SJCRH30 (cell line): ENCODE measurements at places on chromosomes 5 and 9. TPM values are rescaled to one million over a fixed set of nuclear protein-coding genes. Genes with fewer than 3 reads are reported as not detected.

DNA sequence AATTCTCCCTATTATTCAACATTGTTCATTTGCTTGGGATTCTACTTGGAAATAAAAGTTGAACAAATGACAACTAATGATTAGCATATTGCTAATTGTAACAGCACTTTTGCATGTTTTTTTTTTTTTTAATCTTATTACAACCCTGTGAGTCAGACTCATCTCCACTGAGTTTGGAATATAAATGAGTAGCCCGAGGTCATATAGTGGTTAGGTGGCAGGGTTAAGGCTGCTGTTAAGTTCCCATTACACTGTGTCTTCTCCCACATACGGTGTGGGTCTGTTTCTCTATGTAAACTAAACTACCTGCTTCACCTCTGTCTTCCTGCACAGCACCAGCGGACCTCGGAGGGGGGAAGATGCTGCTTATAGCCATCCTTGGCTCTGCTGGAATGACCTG lies 92.4 kb downstream of the EQTN start:
- H3K4me3 ChIP-seq, result no peak overlapping the region
- H3K36me3 ChIP-seq, result no peaks in the 10 kb centered on the region
- H3K27me3 ChIP-seq, result no peaks in the 10 kb centered on the region
- no peaks in the 10 kb centered on the region for H3K4me1 ChIP-seq
- DNase-seq, result no peak

DNA sequence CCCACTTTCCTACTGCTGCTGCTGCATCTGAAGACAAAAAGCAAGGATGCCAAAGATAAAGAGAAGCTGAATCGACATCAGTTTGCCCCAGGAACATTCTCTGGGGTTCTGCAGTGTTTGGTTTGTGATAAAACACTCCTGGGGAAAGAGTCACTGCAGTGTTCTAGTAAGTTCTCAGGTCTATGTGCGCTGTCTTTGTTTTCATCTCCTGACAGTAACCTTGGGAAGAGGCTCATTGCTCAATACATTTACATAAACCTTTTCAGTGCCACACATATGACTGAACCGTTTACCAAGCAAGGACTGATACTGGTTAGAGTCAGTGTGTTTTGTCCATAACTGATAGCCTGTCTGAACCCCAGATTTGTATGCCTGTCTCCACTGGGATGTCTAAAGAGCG lies 232.1 kb downstream of the ARHGEF28 start:
- DNase-seq, result no peak
- no peak overlapping the region for H3K27ac ChIP-seq
- no peaks in the 10 kb centered on the region for H3K27me3 ChIP-seq

DNA sequence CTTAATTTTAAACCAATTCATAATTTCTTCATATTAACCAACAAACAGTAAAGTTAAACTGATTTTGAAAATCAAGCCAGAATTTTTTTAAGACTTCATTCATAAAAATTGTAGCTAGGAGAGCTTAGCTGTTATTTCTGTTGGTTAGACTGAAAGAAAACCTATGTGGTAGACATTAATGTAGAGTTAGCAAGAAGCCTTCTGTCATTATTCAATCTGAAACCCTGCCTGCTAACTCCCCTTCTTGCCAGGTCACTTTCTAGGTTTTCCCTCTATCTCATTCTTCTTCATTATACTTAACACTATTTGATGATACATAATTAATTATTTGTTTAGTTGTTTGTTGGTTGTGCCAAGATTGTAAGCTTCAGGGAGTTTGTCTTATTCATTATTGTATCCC lies 304.3 kb upstream of the MEF2C start:
- H3K27ac ChIP-seq, result no peak overlapping the region
- H3K4me3 ChIP-seq, result no peak overlapping the region
- no peaks in the 10 kb centered on the region for H3K36me3 ChIP-seq
- peaks cover 23% of the 10 kb centered on the region for H3K4me1 ChIP-seq
- no peak for DNase-seq

DNA sequence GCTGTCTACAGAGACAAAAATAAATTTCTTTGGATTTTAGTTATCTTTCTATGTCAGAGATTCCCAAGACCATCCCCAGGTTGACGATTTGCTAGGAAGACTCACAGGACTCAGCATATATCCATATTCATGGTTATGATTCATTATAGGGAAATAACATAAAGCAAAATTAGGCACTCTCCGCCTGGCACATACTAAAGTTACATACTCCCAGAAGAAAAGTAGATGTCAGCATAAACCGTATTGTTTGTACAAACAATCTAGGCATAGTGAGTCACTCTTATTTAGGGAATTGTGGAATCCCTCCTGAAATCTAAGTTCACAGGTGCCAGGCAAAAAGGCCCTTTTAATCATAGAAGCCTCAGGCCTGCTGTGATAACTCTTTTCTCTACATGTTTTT lies 62.9 kb downstream of the INSL6 start:
- H3K36me3 ChIP-seq, result no peaks in the 10 kb centered on the region
- H3K27ac ChIP-seq, result no peak overlapping the region
- H3K27me3 ChIP-seq, result no peaks in the 10 kb centered on the region
- no peaks in the 10 kb centered on the region for H3K4me1 ChIP-seq
- H3K4me3 ChIP-seq, result no peak overlapping the region

DNA sequence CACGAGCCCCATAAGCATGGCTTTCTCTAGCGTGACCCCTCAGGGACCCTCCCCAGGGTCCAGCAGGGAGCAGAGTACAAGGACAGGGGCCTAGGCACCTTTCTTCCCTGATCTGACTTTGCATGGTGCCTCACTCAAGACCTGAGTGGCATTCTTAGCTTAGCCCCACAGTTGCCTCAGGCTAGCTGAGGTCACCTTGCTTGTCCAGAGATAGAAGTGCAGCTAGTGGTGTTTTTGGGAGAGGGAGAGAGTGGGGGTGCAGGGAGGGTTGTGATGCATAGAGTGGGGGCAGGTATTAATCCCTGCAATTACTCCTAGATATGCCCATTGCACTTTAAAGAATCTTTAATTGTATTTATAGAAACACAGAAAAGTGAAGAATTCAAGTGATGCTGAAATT lies 8.4 kb upstream of the TRIO start:
- H3K4me3 ChIP-seq, result no peak overlapping the region
- H3K4me1 ChIP-seq, result peaks cover 13% of the 10 kb centered on the region
- H3K27me3 ChIP-seq, result no peaks in the 10 kb centered on the region
- H3K36me3 ChIP-seq, result no peaks in the 10 kb centered on the region

DNA sequence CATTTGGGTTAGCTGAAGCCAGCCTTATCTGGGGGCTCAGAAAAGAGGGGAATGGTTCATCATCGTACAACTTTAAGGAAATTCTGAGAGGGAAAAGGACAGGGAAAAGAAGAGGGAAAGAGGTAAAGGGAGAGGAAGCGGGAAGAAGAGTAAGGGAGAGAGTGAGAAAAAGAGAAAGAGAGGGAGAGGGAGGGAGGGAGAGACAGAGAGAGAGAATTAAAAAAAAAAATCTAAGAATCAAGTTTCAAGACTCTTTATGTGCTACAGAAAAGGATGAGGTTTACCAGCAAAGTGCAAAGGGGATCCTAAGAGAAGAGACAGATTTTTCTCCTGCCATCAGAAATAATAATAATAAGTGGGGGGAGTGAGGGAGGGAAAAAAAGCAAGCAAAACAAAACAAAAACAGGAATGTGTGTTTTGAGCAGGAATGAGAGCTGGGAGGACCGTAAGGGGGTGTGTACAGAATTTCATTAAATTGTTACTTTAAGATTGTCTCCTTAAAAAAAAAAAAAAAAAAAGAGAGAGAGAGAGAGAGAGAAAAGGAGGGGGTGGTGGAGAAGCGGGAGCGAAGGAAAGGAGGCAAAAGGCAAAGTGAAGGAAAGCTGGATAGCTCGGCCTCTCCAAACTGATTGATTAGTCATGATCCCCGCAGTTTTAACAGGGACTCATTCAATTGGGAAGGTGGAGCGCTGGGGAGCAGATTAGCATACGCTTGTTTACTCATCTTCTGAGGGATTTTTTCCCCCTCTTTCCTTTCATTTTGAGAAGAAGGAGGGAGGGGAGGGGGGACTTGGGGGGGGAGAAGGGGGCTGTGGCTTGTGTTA lies 438 bp upstream of the PAPPA start:
- peaks cover 17% of the 10 kb centered on the region for H3K4me1 ChIP-seq
- peak overlapping the region; percentile 69 for H3K4me3 ChIP-seq
- peak; percentile 43 for DNase-seq
- H3K36me3 ChIP-seq, result no peaks in the 10 kb centered on the region
- no peak overlapping the region; the same call in 1 of the 2 replicates for H3K27ac ChIP-seq

DNA sequence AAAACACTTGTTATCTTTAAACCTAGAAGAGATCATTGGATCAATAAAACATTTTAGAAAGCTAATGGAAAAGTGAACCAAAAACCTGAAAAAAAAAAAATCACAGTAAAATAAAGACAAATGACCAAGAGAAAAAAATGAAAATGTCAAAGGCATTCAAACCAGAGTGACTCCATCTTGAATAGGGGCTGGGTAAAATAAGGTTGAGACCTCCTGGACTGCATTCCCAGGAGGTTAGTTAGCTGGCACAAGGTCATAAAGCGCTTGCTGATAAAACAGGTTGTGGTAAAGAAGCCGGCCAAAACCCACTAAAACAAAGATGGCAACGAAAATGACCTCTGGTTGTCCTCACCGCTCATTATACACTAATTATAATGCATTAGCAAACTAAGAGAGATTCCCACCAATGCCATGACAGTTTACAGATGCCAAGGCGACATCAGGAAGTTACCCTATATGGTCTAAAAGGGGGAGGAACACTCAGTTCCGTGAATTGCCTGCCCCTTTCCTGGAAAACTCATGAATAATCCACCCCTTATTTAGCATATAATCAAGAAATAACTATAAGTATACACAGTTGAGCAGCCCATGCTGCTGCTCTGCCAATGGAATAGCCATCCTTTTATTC lies 116.7 kb upstream of the NEK6 start:
- no peaks in the 10 kb centered on the region for H3K27me3 ChIP-seq
- H3K27ac ChIP-seq, result no peak overlapping the region
- no peaks in the 10 kb centered on the region for H3K36me3 ChIP-seq
- H3K4me1 ChIP-seq, result no peaks in the 10 kb centered on the region

GRCh38 chr9:130387398-130387797 lies 57.4 kb upstream of the ASS1 start:
- H3K4me3 ChIP-seq, result peak overlapping the region; percentile 38
- peaks cover 16% of the 10 kb centered on the region; the same call in 1 of the 2 replicates for H3K4me1 ChIP-seq
- DNase-seq, result peak; percentile 55
- H3K27ac ChIP-seq, result no peak overlapping the region

DNA sequence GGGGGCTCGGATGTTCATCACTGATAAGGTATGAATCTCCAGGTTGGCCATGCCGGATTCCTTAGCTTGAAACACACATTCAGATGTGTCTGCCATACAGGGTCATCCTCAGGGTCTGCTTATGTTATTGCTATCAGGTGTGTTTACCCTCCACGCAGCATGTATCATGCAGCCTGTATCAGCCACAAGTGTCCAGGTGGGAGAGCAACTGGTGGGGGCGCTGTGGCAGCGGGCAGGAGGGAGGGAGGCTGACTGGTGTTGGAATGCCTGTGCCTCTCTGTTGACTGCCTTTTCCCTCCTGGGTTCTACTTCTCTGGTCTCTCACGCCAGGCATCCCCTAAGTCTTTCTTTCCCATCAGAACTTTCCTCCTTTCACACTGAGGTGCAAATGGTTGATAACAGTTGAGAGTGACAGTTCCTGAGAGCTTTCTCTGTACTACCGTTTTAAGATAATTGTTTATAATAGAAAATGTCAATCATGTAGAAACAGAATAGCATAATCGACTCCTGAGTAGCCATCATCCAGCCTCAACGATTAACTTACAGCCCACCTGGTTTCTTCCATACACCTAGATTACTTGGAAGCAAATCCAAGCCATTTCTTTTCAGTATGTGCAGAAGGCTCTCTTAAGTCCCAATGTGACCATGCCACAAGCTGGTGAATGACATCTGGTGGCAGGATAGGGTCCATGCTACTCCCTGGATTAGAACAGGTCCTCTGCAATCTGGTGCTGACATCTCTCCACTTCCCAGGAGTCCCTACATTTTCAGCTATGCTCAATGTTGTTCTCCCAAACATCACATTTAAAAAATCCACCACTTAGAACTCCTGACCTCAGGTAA lies 86.6 kb downstream of the ACER2 start:
- H3K27me3 ChIP-seq, result no peaks in the 10 kb centered on the region
- peaks cover 5% of the 10 kb centered on the region; the same call in 1 of the 2 replicates for H3K4me1 ChIP-seq
- no peak overlapping the region for H3K27ac ChIP-seq

DNA sequence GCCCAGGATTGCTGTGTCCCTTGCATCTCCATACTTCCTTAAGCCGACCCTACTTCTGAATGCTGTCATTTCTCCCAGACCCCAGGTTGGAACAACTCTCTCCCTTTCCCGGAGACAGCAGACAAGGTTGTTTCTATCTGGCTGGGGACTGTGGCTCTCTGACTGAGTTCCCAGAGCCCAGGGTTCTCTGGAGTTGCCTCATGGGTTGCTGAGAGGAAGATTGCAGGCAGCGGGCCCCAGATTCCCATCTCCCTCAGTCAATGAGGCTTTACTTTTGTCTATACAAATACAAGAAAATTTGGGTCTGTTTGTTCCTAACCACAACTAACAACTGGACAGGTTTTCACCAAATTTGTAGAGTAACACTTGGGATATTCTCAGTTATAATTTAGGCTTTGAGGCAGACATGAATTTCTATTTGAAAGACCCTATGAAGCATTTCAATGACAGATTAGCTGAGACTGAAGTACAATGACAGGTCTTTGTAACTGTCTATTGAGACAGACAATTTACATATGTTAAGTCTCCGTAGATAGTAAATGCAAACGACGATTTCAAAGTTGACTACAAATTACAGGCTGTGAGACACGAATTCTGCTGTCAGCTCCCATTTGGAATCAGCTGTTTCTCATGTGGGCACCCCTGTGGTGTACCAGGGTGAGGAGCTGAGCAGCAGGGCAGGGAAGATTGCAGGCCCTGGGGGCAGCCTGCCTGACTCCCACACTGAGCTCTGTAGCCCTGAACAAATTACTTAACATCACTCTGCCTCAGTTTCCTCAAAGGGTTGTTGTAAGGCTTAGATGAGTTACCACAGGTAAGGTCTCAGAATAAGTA lies 107.5 kb downstream of the ATP10B start:
- peaks cover 2% of the 10 kb centered on the region; the same call in 1 of the 2 replicates for H3K27me3 ChIP-seq
- H3K36me3 ChIP-seq, result no peaks in the 10 kb centered on the region
- no peaks in the 10 kb centered on the region for H3K4me1 ChIP-seq
- no peak for DNase-seq

DNA sequence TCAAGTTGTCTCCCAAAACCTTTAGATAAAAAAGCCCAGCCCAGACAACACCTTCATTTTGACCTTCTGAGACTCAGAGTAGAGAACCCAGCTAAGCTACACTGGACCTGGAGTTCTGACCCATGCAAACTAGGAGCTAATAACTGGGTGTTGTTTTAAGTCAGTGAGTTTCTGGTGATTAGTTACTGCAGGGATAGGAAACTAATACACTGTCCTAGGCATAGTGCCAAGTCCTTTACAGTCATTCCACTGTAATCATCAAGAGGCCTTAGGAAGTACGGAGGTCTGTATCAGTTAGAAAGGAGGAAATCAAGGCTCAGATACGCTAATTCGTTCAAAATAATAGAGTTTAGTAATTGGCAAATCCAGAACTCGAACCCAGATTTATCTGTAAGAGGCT lies 197.9 kb downstream of the KCTD16 start:
- DNase-seq, result peak; percentile 3
- H3K27me3 ChIP-seq, result no peaks in the 10 kb centered on the region
- no peaks in the 10 kb centered on the region for H3K36me3 ChIP-seq
- H3K4me3 ChIP-seq, result no peak overlapping the region
- no peak overlapping the region for H3K27ac ChIP-seq

GRCh38 chr5:129018837-129019236 lies 53.5 kb downstream of the SLC27A6 start:
- H3K36me3 ChIP-seq, result no peaks in the 10 kb centered on the region
- H3K4me1 ChIP-seq, result no peaks in the 10 kb centered on the region
- H3K27ac ChIP-seq, result no peak overlapping the region
- H3K4me3 ChIP-seq, result no peak overlapping the region

Gene IL4
- not detected in 2 replicates for total RNA-seq

Gene NR6A1
- 5.1 and 6.0 TPM in 2 replicates for total RNA-seq

Gene MAMDC2
- 7.2 and 9.0 TPM in 2 replicates for total RNA-seq

Gene MEF2C
- 56.4 and 67.2 TPM in 2 replicates for total RNA-seq
